ENCODE measurements at places on chromosomes 4 and X. TPM values are rescaled to one million over a fixed set of nuclear protein-coding genes. Genes with fewer than 3 reads are reported as not detected.

DNA sequence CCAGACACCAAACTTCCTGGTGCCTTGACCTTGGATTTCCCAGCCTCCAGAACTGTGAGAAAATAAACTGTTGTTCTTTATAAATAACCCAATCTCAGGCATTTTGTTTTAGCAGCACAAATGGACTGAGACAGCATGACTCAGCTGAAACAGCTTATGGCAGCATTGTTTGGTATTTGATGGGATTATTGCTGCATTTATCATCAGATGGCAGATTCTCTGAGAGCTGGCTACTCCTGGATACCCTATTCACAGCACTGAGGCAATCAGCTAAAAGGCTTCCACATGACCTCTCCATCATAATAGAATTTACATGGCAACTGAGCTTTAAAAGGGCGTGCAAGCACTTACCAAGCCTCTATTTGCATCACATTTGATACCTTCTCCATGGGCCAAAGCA lies 623.1 kb upstream of the CPEB2 start:
- no peak for DNase-seq
- no peaks in the 10 kb centered on the region for H3K27me3 ChIP-seq
- no peak overlapping the region for H3K4me3 ChIP-seq
- H3K4me1 ChIP-seq = no peaks in the 10 kb centered on the region
- H3K27ac ChIP-seq = no peak overlapping the region

DNA sequence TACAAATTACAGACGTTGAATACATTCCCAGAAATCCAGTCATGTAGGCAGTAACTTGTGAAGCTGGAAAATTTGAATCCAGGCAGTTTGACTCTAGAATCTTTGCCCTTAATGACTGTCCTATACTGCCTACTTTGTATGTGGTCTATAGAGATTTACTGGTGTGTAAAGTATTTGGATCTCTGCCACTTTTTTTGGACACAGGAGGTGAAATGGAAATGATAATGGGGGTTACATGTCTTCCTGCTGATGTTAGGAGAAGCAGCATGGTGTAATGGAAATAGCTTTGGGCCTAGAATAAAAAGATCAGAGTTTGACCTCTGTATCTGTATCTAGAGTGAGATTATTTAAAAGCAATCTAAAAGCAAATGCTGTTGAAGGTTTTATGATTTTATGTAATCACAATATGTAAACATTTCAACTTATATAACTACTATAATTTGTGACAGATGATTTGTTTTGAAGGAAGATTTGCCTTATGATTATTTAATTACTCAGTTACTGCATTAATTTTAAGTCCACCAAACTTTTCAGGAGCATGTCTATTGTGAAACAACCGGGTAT lies 3.3 kb downstream of the COL4A5 start:
- H3K27me3 ChIP-seq = no peaks in the 10 kb centered on the region
- no peaks in the 10 kb centered on the region for H3K4me1 ChIP-seq
- no peak overlapping the region for H3K4me3 ChIP-seq
- no peaks in the 10 kb centered on the region for H3K36me3 ChIP-seq

Gene CPLX1
- total RNA-seq = 1.1 TPM

Gene TLR10
- total RNA-seq = not detected

GRCh38 chr4:74370912-74371311 lies 6.0 kb downstream of the EREG start:
- DNase-seq = no peak
- H3K36me3 ChIP-seq = no peaks in the 10 kb centered on the region
- H3K27ac ChIP-seq = no peak overlapping the region
- H3K27me3 ChIP-seq = no peaks in the 10 kb centered on the region

GRCh38 chr4:26132858-26133257 lies 188.0 kb upstream of the RBPJ start:
- DNase-seq = no peak
- no peak overlapping the region for H3K4me3 ChIP-seq
- no peaks in the 10 kb centered on the region for H3K36me3 ChIP-seq
- H3K27me3 ChIP-seq = no peaks in the 10 kb centered on the region

Gene SPANXD
- not detected for total RNA-seq

Gene GATA1
- total RNA-seq = not detected

Gene BMP3
- total RNA-seq = not detected

Gene ETDA
- not detected for total RNA-seq

Gene POU3F4
- total RNA-seq = not detected

DNA sequence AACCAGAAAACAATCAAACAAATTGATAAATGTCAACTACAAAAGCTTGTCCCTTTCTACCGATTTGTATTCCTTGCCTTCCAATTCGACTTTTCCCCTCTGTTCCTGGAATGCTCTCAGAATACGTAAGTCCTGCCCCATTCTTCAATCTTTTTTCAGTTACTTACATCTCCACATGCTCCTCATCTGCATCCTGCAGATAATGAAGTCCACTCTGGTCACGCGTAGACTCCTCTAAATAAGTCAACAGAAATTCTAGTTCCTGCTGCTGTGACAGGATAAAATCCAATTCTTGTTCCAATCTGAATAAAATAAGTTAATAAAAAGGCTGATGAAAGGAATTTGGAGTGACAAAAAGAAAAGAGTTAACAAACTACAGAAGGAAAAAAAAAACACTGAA lies 34.4 kb upstream of the RBM41 start:
- no peak for DNase-seq
- no peak overlapping the region for H3K4me3 ChIP-seq
- no peak overlapping the region for H3K27ac ChIP-seq
- no peaks in the 10 kb centered on the region for H3K4me1 ChIP-seq

DNA sequence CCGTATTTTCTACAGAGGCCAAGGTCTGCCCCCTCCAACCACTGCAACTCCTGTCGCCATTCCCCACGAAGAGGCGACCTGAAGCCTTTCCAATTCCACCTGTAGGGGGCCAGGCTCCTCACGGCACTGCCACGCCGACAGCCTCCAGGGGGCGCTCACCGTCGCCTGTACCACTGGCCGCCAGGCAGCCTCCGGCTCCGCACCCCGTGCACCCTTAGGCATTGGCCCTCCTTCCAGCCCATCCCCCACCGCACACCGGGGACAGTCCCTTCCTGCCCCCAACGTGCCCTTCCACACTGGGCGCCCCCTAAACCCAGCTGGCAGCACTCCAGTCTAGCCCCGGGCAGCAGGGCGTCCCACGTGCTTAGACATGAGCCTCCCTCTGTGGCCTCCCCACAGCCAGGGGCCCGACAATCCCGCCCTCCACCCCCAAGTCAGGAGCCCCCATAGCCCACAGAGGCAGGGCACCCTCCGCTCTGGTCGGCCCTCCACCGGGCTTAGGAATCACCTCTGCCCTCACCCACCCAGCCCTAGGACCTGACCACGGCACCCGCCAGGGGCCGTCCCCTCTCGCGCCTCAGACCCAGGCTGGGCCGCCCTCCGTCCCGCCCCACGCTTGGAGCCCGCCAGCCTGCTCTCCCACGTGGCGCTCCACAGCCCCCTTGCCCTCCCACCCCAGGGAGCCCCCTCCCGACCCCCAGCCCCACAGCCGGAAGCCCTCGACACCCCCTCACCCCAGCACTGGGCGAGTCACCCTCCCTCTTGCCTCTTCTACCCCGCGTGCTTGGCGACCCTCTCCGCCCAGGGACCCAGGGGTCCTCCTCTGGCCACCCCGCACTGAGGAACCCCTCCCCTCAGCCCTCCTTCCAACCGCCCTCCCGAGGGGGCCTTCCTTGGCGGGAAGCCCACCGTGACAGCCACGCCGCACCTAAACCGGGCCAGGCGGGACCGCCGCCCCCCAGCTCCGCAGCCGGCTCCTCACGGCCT lies 711 bp downstream of the PNMA6E start:
- H3K27me3 ChIP-seq = peaks cover 8% of the 10 kb centered on the region
- DNase-seq = no peak
- H3K4me1 ChIP-seq = no peaks in the 10 kb centered on the region
- H3K36me3 ChIP-seq = no peaks in the 10 kb centered on the region
- no peak overlapping the region for H3K27ac ChIP-seq

Gene PPP1R2C
- total RNA-seq = not detected

DNA sequence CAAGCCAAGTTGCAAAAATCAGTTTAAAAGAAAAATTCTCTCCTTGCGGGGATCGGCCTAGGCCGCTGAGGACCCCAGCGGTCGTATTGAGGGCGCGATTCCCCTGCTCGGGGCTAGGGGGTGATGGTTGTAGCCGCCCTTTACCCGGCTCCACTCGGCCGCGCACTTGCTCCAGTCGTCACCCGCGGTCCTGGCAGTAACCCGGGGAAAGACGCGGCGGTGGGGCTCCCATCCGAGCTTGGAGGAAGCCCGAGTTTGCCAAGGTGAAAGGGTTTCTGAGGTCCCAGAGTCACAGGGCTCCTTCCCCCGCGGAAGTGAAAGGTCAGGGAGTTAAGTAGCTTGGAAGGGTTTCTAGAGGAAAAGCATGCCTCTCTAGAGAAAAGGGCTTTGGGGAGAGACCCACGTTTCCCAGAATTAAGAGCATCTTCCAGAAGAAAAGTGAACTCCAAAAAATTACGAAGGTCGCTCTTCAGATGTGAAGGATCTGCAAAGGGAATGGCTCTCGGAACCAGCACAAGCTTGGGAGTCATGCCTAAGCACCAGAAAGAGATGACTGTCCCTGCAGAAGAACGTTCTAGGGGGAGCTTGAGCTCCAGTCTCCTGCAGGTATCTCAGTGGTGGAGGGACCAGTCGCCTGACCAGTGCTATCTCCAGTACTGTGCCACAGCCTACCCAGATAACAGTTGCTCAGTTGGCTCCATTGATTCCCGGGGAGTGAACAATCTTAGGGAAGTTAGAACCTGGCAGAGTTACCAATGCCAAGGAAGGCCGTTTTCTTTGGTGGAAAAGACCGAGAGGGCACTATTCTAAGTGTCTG lies 875 bp downstream of the LAP3 start:
- DNase-seq = no peak
- peaks cover 17% of the 10 kb centered on the region for H3K4me1 ChIP-seq
- H3K27me3 ChIP-seq = no peaks in the 10 kb centered on the region
- H3K27ac ChIP-seq = peak overlapping the region; percentile 97

DNA sequence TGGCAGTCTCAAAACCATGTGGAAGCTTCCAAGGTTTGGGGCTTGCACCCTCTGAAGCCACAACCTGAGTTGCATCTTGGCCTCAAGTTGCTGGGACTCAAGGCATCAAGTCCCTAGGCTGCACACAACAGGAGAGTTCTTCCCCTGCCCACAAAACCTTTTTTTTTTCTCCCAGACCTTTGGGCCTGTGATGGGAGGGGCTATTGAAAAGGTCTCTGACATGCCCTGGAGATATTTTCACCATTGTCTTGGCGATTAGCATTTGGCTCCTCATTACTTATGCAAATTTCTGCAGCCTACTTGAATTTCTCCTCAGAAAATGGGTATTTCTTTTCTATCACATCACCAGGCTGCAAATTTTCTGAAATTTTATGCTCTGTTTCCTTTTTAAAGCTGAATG lies 349.5 kb upstream of the EDA2R start:
- H3K27me3 ChIP-seq = no peaks in the 10 kb centered on the region
- DNase-seq = no peak
- no peaks in the 10 kb centered on the region for H3K4me1 ChIP-seq
- no peaks in the 10 kb centered on the region for H3K36me3 ChIP-seq

Gene RRH
- not detected for total RNA-seq

DNA sequence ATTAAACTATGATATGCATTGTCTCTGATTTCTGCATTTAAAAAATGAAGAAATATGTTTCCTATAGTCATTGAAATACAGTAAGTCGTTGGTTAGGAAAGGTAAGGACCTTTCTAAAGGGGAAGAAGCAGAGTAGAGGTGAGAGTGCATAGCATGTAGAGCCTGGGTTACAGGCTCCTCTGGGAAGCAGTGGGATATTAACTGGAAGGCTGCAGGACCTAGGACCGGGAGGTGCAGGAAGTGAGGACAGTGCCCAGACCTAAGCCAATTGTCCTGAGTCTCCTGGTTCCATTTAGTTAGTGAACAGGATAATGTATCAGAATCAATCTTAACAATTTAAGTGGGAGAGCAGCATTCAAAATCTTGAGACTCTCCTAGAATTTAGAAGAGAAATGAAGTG lies 237.1 kb upstream of the NUDT6 start:
- H3K4me3 ChIP-seq = no peak overlapping the region
- DNase-seq = no peak
- H3K27ac ChIP-seq = no peak overlapping the region
- no peaks in the 10 kb centered on the region for H3K36me3 ChIP-seq

- H3K36me3 ChIP-seq = no peaks in the 10 kb centered on the region
- no peaks in the 10 kb centered on the region for H3K27me3 ChIP-seq
- H3K4me1 ChIP-seq = no peaks in the 10 kb centered on the region
- H3K27ac ChIP-seq = no peak overlapping the region
Measured at GRCh38 chr4:187993827-187994226, 1.7 kb upstream of the ZFP42 start.

DNA sequence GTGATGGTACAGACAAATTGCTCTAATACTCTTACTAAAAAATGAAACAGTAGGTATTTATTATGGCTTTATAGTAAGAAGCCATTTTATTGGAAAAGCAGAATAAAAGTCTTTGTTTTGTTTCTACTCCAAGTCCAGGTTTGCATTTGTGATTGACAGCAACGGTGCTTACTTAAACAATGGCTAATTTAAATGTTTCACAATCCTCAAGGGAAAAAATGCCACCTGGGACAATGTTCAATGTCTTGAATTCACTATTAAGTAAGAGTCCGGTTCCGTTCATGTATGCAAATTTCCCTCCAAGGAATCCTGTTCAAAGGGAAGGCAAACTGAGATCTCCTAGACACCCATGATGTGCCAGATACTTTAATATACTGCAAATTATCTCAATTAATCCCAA lies 123.6 kb downstream of the RBM47 start:
- no peaks in the 10 kb centered on the region for H3K36me3 ChIP-seq
- no peak overlapping the region for H3K27ac ChIP-seq
- H3K4me3 ChIP-seq = no peak overlapping the region
- H3K4me1 ChIP-seq = no peaks in the 10 kb centered on the region

DNA sequence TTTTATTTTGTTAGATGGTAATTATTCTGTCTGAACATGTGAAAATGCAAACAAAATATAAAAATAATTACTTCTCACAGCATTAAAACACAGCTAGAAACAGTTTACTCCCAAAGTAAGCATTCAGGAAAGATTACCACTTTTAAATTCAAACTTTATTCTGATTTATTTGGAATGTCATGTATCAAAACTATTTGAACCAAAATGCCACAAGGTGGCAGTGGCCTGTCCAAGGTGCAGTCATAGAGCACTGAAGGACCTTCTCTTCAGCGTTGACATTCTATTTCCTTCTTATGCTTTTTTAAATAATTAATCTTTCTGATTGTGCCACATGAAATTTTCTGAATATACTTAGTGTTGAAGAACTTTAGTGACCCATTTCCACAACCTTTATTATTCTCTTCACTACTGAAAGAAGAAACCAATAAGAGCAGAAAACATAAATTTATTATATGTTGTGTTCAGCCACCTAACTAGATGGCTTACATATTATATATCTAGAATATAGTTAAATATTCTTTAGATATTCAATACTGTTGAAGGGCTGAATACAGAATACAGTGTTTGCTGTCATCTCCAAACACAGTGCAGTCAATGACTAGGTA lies 283.6 kb downstream of the CFAP299 start:
- no peaks in the 10 kb centered on the region for H3K27me3 ChIP-seq
- H3K4me1 ChIP-seq = no peaks in the 10 kb centered on the region
- no peaks in the 10 kb centered on the region for H3K36me3 ChIP-seq
- no peak overlapping the region for H3K4me3 ChIP-seq
- H3K27ac ChIP-seq = no peak overlapping the region
- DNase-seq = no peak

All from ascending aorta (tissue), 2 donors.